Suppressor macrophage treated with lipopolysaccharide for 1 hour (primary cell): ENCODE measurements at places on chromosomes 7 and 10.

- peak; percentile 14 for DNase-seq
Observed at GRCh38 chr10:58064714-58065528, 202.8 kb downstream of the IPMK start.

GRCh38 chr7:82567841-82568240, 124.3 kb upstream of the CACNA2D1 start:
- no peak for DNase-seq

DNA sequence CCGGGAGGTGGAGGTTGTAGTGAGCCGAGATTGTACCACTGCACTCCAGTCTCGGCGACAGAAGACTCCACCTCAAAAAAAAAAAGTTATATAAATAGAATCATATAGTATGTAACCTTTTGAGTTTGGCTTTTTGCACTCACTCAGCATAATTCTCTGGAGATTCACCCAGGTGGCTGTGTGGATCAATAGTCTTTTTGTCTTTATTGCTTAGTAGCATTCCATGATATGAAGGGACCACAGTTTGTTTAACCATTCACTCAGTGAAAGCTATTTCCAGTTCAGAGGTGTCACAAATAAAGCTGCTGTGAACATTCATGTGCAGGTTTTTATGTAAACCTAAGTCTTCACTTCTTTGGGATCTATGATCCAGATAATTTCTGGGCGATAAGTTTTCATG, 167.7 kb downstream of the PKD1L1 start:
- no peak for DNase-seq

DNA sequence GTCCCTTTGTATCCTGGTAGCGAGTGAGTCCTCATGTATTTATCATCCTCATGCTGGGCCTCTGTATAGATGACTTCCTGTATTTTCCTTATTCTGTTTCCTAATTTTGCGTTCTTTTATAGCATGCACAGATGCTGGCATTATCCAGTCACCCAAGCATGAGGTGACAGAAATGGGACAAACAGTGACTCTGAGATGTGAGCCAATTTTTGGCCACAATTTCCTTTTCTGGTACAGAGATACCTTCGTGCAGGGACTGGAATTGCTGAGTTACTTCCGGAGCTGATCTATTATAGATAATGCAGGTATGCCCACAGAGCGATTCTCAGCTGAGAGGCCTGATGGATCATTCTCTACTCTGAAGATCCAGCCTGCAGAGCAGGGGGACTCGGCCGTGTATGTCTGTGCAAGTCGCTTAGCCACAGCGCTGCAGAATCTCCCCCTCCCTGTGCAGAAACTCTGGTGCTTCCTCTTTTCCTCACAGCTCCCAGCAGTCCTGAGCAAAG, 183.1 kb upstream of the PRSS58 start:
- DNase-seq = peak; percentile 50

DNA sequence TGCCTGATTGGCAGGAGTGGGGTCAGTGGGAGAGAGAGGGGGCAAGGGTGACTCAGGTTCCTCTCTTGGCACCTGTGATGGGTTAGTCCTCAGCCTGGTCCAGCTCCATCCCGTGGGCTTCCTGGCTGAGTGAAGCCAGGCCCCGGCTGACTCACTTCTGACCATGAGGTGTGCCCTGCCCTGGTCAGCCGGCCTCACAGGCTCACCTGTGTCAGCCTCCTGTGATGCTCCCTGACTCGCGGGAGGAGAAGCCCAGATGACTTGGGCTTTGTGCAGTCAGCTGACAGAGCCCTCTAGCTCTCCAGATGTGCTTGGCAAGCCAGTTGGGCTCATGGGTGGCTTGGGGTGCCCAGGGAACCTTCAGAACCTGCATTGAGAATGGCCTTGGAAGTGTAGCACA, 16.0 kb upstream of the PPIF start:
- no peak for DNase-seq

DNA sequence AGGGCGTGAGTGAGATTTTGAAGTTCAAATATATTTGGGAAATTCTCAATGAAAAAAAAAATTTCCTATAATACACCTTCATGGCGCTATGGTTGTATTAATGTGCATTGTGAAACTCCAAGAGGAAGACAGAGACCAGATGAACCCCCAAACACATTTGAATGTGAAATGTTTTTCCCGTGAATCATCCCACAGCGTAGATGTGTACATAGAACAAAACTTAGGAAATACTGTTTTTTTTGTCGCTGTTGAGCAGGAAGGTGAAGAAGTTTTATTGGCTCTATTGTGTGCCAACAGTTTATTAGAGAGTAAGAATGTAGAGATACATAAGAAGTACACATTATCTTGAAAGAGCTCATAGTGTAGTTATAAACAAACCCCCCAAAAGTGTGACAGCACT, 134.0 kb downstream of the KCND2 start:
- DNase-seq = no peak

GRCh38 chr10:117198088-117198487, 799 bp downstream of the KCNK18 start:
- DNase-seq = no peak

GRCh38 chr7:1531263-1531978, 919 bp downstream of the MAFK start:
- DNase-seq = peak; percentile 59

GRCh38 chr7:66500087-66500486, 128.6 kb upstream of the KCTD7 start:
- DNase-seq = peak; percentile 71

GRCh38 chr10:86674912-86675311, 6.6 kb downstream of the LDB3 start:
- no peak for DNase-seq

DNA sequence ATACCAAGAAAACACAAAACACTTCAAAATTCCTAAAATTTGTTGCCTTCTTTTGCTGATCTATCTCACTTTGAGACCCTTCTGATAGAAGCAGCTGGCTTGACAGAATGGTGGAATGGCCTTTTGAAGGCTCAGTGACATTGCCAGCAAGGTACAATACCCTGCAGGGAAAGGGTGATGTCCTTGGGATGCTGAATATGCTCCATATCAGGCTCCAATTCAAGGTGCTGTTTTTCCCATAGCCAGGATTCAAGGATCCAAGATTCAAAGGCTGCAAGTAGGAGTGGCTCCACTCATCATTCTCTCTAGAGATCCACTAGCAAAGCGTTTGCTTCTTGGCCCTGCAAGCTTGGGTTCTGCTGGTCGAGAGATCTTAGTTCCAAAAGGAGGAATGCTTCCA, 120.4 kb downstream of the USP6NL start:
- DNase-seq = no peak
